ENCODE measurements at places on chromosomes 16 and 17.

- no peak for DNase-seq
These were observed 108.1 kb downstream of the SSH2 start for GRCh38 chr17:29821897-29822296.

GRCh38 chr16:54075446-54075845 lies 211.1 kb downstream of the IRX3 start:
- no peak for DNase-seq

- DNase-seq: peak; percentile 51
These were observed 889 bp upstream of the ZNF423 start for GRCh38 chr16:49856672-49857330.

DNA sequence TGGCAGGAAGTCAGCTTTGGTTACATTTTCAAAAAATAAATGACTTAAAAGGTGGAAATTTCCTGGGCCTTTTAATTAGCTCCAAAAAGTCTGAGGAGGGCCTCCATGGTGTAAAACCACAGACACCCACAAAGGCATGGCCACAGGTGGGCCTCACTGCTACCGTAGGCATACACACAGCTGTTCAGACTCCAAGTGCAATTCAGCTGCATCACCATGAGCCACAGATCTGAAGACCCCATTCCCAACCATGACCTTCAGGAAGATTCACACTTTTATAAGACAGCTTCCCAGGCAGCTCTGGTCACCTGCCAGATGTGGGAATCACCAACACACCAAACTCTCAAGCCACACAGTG lies 20.6 kb downstream of the CSNK2A2 start:
- no peak for DNase-seq

GRCh38 chr16:11689031-11689840 lies 21.0 kb downstream of the SNN start:
- DNase-seq: no peak

- DNase-seq: no peak
These were observed 5.8 kb upstream of the MYADML2 start for GRCh38 chr17:81952792-81953228.

GRCh38 chr16:56289862-56290261 lies 98.6 kb downstream of the GNAO1 start:
- no peak for DNase-seq

- no peak for DNase-seq
These were observed 3.8 kb downstream of the ZNF385C start for GRCh38 chr17:42094375-42095069.

- peak; percentile 60 for DNase-seq
These were observed 28.3 kb downstream of the G6PC1 start for GRCh38 chr17:42928714-42929496.

DNA sequence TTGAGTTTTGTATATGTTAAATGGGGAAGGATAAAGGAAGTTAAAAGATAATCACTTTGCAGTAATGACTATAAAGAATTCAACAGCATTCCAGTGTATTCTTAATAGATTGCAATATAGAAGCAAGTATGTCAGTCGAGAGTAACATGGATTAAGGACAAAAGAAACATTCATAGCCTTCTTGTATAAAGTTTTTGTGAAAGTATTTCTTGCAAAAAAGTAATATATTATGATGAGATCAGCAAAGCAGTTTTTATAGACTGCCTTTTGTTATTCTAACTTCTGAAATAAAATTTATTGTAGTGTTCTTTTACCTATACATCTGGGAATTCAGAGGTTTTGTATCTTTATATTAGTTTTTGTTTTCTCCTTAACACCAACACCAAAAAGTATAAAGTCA lies 184.9 kb upstream of the RBL2 start:
- DNase-seq: no peak

DNA sequence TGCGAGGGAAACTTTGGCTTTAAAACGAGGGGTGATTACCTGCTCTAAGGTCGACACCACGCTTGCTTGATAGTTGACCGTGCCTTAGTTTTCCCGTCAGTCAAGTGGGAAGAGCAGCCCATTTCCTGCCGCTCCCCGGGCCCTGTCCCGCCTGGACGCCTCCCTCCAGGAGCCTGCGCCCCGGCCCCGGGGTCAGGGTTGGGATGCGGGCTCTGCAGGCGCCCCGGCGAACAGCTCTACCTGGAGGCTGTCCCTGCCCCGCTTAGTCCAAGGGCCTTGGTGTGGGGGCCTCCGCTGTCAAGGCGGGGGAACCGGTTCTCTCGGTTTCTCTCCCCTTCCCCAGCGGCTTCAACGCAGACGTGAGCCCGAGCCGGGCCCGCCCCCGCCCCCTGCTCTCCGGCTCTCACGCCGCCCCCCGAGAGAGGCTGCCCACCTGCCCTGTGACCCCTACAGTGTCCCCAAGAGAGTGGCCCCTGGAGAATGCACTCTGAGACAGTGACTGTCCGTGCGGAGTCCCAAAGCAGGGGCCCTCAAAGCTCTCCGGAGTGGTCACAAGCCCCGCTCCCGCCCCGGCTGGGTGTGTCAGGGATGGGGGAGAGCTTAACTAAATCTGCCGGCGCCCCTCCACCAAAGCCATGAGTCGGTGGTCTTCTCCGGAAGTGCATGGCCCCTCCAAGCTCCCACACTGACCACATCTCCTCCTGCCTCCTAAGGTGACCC lies 117.4 kb upstream of the SMURF2 start:
- no peak for DNase-seq

DNA sequence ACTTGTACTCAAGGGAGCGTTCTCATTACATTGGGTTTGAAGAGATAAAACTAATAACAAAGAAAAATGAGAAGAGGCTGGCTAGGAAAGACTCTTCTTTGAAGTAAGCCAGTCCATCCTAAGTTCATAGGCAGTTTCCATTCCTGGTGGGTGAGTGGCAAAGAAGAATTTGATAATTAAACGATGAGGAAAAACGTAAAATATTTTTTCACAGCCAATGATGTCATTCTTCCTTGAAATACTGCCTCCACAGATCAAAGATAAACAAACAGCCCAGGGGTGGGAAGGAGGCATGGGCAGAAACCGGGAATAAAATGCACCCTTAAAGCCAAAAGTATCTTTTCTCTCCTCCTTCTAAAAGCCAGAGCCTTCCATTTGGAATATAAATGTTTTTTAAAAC lies 346.6 kb downstream of the PMP22 start:
- DNase-seq: no peak

GRCh38 chr16:89617036-89617435 lies 3.6 kb downstream of the DPEP1 start:
- no peak for DNase-seq

GRCh38 chr16:56848955-56849689 lies 15.9 kb upstream of the SLC12A3 start:
- DNase-seq: no peak

- no peak for DNase-seq
These were observed 53.6 kb downstream of the KANSL1 start for GRCh38 chr17:46139432-46140210.

DNA sequence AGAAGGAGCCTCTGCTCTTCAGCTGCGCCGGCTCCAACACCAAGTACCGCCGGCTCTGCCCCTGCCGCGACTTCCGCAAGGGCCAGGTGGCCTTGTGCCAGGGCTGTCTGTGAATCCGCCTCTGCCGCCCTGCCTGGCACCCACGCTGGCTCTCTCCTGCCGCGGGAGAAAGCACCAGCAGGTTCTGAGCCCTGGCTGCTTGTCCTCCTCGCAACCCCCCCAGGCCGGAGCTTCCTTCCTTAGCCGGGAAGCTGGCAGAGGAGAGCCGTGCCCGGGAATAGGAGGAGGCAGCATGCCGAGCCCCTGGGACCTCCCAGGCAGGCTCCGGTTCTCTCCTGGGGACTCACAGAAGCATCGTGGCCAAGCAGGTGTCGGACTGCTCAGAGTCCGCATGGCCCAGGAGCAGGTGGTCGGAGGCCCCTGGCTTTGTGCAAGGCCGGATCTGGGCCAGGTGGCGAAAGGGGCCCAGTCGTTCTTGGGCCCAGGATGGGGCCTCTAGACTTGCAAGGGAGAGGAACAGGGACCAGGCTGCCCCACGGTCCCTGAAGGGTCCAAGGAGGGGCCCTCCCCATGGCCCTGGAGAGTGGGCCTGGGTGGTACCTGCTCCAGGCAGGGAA lies 80.6 kb downstream of the MGAT5B start:
- no peak for DNase-seq

GRCh38 chr17:83143817-83144231 lies 64.4 kb downstream of the METRNL start:
- DNase-seq: no peak

DNA sequence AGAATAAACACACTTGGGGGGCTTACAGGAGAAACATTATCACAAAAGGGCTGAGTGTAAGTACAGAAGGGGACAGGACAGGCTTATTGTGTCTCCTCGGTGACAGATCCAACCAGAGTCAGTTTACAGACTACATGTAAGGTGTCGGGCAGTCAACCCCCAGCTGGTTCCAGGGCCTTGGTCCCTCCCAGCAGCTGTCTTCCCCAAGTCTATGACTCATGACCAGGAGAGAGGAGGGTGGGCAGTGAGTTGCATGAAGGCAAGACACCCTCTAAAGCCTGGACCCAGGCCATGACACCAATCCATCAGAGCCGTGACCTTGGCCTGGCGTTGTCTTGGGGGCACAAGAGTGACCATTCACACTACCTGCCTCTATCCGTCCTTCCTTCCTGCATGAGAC lies 276.2 kb upstream of the CCL2 start:
- DNase-seq: no peak

DNA sequence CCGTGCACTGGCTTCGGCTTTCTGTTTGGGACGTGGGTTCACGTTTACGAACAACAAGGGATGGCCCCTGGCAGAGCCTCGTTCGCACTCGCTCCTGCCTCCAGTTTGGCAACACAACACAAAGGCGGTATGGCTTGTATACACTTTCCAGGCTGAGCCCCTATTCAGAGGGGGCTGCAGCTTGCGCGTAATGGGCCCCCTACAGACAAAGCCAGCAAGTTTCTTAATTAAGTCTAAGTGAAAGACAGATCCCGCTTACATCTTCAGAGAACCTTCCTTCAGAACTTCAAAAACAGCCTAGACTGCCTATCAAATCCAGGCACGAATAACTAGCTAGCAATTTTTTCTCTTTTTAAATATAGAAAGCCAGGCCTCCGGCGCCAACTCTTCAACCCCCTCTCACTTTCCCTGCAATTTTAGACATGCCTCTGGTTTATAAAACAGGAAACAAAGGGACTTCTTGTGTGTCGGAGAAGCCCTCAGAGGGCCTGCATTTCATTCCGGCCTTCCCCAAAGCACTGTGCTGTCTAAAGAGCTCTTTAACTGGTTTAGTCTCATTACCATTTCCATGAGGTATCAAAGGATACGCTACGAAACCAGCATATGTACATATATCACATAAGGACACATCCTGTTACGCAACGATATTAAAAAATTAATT lies 244.9 kb downstream of the STX8 start:
- DNase-seq: no peak

- DNase-seq: no peak
These were observed 5.1 kb downstream of the RNF112 start for GRCh38 chr17:19415806-19416775.
